ENCODE measurements at places on chromosomes 13 and 19.

GRCh38 chr19:30276011-30276882 lies 95.9 kb upstream of the ZNF536 start:
- no peak for DNase-seq

DNA sequence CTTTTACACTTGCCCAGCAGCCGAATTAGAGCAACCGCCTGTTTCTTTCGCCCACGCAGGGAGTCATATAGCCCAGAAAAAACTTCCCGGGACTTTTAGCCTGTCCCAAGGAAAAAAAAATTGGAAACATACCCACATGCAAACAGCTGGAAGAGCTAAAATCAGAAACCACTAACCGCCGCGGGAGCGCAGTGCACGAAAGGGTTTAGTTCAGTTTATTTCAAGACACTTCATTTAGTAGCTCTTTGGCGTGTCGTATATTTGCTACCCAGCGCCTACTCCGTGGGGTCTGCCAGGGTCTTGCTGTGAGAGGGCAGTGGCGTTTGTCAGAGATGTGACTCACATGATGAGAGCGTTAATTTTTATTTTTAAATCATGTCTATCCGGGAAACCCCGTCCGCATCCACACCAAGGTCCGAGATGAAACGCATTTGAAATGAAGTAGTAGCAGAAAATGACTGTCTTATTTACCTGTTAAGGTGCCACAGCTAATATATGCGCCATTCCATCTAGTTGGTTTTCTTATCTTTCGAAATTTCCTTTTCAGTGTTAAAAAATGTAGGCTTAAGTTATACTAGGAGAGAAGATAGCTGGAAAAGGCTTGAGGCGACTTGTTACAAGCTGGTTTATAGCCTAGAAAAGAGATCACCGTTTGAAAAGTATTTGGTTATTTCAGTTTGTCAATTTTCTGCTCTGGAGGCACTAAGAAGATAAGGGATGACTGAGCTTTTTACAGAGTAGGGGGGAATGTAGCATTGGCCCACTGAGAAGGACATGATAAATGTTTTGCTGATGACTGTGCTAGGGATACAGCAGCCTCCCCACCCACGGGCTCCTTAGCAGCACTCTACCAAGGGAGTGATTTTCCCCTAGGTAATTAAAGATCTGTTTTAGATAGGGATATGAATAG lies 1.7 kb downstream of the KLF5 start:
- no peak for DNase-seq

DNA sequence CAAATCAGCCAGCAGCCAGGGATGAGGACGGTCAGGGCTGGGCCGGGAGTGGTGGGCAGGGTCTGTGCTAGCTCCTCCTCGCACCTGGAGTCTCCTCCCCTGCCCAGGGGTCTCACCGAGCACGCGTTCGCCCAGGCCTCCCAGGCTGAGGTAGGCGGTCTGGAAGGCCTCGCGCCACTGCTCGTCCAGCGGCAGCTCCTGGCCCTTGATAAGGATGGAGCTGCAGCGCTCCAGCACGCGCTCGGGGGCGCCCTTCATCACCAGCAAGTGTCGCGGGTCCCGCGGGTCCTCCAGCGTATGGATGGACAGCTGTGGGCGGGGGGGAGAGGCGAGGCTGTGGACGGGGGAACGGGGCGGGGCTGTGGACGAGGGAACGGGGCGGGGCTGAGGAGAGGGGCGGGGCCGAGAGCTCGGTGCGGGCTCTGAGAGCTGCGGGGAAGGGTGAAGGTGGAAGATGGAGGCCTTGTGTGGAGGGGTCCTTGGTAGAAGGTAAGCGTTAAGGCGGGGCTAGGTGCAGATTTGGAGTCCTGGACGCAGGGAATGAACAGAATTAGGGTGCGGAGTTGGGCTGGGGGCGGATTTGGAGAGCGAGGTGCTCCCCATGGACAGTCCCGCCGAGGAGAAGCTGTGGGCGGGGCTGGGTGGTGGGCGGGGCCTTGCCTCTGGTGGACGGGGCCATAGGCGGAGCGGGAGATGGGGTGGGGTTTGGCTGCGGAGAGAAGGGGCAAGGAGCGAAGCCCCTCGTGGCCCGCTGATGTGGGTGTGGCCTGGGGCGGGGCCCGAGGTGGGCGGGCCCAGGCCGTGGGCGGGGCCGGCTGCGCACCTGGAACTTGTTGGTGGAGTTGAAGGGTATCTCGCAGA lies 5.7 kb downstream of the ATP4A start:
- DNase-seq: peak; percentile 61

DNA sequence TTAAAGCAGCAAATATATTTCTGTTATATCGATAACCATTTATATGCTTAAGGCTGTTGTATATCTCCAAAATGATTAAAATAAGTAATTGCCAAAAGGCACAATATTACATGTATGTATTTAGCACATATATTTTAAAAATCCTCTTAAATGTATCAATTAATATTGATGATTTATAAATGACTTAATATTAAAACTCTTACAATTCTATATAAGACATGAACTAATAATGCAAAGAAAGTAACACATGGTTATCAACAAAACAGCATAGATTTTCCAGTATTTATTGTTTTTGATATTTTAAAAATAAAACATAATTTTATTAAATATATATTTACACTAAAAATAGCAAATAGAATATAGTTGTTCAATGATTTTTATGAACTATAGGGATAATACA lies 32.4 kb downstream of the PCDH9 start:
- DNase-seq: no peak

DNA sequence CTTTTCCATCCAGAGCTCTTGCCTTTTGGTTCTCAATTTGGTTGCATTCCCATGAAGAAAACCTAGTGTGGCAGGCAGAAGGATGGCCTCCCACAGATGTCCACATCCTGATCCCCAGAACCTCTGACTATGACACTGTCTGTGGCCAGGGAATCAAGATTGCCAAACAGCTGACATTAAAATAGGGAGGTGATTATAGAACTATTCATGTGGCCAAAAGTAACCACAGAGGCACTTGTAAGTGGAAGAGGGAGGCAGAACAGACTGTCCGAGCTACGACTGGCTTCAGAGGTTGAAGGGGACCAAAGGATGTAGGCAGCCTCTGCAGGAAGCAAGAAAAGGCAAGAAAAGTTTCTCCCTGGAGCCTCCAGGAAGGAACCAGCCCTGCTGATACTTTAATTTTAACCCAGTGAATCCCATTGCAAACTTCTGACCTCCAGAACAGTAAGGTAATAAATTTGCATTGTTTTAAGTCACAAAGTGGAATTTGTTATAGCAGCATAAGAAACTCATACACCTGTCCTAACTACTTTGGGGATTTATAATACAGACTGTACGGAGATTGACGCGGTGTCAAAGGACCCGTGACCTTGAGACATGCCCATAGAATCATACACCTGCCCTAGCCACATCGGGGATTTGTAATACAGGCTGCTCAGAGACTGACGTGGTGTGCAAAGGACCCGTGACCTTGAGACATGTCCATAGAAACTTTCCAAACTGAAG lies 106.5 kb downstream of the ATP11A start:
- no peak for DNase-seq

DNA sequence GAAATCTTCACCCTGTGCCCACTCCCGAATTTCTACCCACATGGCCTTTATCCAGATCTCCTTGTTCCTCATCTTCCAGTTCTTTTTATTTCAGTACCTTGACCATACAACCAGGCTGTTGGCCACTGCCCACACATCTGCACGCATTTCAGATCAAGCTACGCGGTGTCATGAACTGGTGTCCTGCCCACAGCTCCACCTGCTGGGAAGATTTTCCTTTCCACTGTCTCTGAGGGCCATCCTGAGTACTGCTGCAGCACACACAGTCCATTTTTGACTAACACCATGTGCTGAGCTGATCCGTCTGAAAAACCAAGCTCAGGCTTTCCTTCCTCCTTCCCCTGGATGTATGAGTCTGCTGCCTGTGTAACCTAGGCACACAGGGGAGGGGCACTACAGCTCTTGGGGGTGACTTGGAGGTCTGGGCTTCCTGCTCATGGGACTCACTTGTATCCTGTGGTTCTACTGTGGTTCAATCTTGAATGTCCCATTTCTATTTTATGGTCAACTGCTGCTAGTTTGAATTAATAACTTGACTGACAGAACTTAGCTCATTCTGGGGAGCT lies 71.9 kb downstream of the WASF3 start:
- no peak for DNase-seq

DNA sequence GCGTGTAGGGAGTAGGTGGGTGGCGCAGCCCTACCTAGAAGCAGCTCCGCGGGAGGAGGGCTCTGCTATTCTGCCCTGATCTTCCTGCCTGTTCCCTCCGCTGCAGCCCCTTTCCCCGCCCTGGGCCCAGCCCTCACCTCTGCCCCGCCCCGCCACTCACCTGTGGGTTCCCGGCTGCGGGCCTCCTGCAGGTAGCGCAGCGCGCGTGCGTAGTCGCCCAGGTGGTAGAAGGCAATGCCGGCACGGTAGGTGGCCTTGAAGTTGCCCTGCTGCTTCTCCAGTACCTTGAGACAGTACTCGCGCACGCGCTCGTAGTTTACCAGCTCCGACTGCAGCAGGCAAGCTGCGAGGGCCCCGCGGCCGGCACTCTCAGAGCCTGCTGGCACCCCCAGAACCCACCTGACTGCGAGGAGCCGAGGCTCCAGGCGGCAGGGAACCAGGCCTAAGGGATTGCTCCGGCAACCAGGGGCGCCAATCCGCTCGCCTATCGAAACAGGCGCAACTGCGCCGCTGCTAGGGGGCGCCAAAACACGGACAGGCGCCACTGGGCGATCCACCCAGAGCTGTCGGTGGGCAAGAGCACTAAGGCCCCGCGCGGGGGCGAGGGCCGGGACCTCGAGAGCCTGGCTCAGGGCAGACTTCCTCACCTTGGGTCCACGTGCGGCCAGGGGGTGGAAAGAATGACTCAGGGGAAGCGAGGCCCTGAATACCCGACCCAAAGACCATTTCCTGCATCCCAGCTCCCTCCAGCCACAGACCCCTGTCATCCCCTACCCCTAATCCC lies 965 bp downstream of the TTC9B start:
- peak; percentile 26 for DNase-seq

- peak; percentile 66 for DNase-seq
Observed at GRCh38 chr13:28494778-28495537, at the start of gene FLT1. Gene FLT1 (minus strand): TSS chr13:28495128. CDS start chr13:28494843, 285 bp downstream.

- no peak for DNase-seq
Observed at GRCh38 chr13:90562443-90562842, 785.0 kb upstream of the MIR17HG start.

DNA sequence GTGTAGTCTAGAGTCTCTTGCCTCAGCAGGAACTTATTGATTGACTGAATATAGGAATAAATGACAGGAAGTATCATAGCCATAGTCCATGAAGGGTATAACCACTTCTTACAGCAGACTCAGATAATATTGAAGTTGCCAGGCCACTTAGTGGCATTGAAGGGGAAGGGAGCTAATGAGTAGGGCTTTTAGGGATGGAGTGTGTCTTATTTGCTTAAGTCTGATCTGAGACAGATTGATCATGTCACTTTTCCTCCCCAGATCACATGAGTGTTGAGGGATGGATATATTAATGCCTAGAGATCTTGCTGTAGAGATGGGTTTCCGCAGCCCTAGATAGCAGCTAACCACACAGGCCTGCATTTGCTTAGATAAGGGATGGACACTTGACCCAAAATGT lies 62.2 kb upstream of the NBEA start:
- DNase-seq: no peak

DNA sequence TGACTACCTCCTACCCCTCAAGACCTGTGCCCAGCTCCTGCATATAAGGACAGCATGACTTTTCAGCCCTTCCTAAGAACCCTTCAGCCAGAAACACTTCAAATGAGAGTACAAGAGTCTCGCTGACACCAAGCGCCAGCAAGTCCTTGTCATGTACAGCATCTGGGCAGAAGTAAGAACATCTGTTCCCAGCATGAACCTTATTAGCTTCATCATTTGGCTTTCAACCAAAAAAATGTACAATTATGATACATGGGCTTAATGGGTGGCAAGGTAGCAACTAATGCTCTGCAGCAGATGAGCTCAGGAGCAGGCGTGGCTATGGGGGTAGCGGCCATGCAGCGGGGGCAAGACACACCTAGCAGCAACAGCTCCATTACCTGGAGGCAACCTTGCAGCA lies 487.6 kb downstream of the COG6 start:
- DNase-seq: no peak

DNA sequence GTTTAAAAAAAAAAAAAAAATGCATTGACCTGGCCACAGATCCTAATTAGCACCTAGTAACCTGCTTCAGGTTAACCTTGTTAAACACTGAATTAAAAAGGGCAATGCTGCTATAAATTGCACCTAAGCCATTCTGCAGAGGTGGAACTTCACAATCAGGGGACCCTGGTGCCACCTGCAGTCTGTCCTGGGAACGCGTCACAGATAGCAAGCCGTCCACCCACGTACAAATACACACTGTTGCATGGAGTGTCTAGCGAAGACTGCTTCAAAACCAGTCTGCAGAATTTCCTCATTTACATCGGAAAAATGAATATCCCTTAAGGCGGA lies 169.3 kb downstream of the COL4A1 start:
- peak; percentile 50 for DNase-seq

DNA sequence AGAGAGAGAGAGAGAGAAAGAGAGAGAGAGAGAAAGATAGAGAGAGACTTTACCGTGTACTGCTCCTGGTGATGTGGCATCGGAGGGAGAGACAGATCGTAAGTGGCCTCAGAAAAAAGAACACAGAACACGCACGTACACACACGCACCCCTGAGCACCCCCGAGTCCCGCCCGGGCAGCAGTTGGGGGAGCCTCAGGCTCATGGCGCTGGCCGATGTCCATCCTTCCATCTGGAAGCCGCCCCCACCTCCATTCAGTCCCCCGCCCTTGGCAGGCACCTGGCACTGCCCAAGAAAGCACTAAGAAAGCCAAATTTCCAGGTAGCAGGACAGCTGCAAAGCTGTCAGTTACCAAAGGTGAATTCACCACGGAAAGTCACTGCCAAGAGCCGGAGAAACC lies 116.9 kb downstream of the IER2 start:
- DNase-seq: no peak

DNA sequence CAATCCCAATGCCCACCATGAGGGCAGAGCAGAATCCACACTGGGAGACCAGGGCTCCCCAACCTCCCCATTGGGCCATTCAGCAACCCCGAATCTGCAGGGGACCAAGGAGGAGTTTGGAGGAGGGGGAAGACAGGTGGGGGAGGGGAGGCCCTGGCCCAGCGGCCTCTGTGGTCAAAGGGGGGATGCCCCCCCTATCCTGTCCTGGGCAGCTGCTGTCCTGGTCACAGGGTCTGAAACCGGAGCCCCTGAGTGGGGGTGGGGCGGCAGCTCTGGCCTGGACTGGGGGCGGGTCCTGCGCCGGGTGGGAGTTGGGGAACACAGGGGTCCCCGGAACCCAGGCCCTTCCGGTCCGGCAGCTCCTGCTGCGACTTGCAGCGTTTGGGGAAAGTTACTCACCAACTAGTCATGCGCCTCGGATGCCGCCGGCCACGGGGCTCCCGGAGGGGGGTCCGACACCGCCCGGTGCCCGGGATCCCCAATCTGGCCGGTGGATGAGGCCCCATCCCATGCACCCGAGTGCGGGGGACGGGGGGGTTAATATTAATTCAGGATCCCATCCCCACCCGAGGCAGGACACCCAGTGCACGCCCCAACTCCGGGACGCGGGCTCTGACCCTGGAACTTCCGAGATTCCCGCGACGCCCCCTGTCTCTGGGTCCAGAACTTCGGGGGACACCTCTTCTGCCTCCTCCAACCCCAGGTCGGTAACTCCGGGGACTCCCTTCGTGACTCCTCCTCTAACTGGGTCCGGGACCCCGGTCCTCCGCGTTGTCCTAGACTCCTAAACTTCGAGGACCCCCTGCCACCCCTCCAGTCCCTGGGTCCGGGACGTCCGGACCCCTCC lies 872 bp downstream of the HOMER3 start:
- peak; percentile 48 for DNase-seq

GRCh38 chr19:31118287-31118955 lies 230.8 kb downstream of the TSHZ3 start:
- no peak for DNase-seq

GRCh38 chr19:54928299-54928698 lies 19.0 kb downstream of the NLRP7 start:
- DNase-seq: no peak

All from lung microvascular endothelial cell (primary cell).